Central memory CD8-positive, alpha-beta T cell (primary cell): ENCODE measurements at places on chromosomes 7 and 10.

GRCh38 chr7:7756577-7756976 lies 38.2 kb upstream of the RPA3 start:
- H3K27ac ChIP-seq: no peak overlapping the region
- no peak overlapping the region for H3K4me3 ChIP-seq
- no peak for DNase-seq
- no peaks in the 10 kb centered on the region for H3K27me3 ChIP-seq
- H3K36me3 ChIP-seq: no peaks in the 10 kb centered on the region

GRCh38 chr10:11409357-11409756 lies 202.1 kb downstream of the USP6NL start:
- H3K4me3 ChIP-seq: no peak overlapping the region
- H3K27ac ChIP-seq: no peak overlapping the region
- peaks cover 40% of the 10 kb centered on the region for H3K4me1 ChIP-seq
- no peaks in the 10 kb centered on the region for H3K27me3 ChIP-seq
- no peak for DNase-seq

- peaks cover 15% of the 10 kb centered on the region for H3K4me1 ChIP-seq
- H3K4me3 ChIP-seq: no peak overlapping the region
- no peak overlapping the region for H3K27ac ChIP-seq
- peaks cover 54% of the 10 kb centered on the region for H3K27me3 ChIP-seq
These were observed 145.6 kb upstream of the NPY start for GRCh38 chr7:24138343-24138742.

DNA sequence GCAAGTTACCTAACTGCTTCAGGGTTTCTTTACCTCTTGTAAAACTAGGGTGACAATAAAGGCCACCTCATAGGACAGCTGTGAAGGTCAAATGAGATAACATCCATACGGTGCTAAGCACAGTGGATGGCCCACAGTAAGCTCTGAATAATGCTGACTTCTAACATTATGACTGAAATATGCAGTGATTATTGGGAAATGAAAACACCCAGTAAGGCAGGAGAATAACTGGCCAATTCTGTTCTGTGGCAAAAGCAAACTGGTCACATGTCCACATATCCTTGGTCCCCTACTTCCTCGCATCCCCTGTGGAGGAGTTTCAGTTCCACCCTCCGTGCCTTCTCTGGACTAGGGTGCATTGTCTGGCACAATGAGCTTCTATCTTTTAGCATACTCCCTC lies 1.4 kb downstream of the CUBN start:
- no peaks in the 10 kb centered on the region for H3K27me3 ChIP-seq
- H3K36me3 ChIP-seq: peaks cover 5% of the 10 kb centered on the region
- no peaks in the 10 kb centered on the region for H3K4me1 ChIP-seq
- no peak for DNase-seq
